ENCODE measurements at places on chromosomes 3 and 15.

- no peak for DNase-seq
These were observed 1.8 kb downstream of the STAG1 start for GRCh38 chr3:136750209-136750896.

DNA sequence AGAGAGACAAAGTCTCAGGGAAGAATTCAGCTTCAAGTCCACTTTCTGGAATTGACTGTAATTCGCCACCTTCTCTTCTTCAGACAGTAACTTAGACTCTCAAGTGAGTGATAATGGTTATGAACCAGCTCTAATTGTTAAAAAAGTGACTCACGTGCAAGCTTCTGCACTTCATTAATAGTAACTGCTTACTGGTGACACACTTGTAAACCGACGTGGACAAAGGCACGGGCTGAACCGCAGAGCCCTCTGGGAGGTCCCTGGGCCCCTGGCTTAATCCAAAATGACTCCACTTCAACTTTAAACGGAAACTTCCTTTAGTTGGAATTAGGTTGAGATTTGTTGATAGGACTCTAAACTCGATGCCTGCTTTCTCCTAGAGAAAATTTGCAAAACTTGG is 17.0 kb downstream of the MUC4 start:
- DNase-seq = no peak

GRCh38 chr3:195139876-195140240 is 131.1 kb downstream of the XXYLT1 start:
- no peak for DNase-seq

- no peak for DNase-seq
These were observed 63.7 kb upstream of the FOXB1 start for GRCh38 chr15:59940456-59940855.

DNA sequence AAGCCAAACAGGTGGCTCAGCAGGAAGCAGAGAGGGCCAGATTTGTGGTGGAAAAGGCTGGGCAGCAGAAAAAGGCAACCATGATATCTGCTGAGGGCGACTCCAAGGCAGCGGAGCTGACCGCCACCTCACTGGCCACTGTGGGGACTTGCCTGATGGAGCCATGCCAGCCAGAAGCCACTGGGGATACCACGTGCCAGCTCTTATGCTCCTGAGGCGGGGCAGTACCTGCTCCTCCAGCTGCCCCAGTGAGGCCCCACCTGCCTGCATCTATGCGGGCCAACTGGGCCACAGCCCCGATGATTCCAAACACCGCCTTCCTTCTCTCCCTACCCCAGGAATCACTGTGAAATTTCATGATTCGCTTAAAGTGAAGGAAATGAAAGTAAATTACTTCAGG is 22.9 kb upstream of the ARIH1 start:
- DNase-seq = no peak

GRCh38 chr3:169999433-169999832 is 32.8 kb downstream of the SEC62 start:
- no peak for DNase-seq

DNA sequence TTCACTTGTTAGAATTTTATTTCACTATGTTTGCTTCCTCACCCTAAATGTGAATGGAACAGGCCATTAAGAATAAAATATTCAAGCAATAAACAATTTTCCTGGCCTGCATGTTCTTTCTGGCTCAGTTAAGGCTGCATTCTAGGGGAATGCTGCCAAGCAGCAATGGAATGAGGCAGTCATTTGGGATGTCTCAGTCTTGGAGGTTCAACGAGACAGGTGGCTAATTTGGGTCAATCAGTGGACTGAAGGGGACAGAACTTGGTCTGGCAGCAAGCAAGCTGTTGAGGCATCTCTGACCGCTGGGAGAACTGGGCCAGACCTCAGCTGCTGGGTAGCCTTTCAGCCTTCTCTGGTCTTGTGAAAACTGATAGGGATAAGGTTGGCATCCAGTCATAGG is 241.6 kb downstream of the NLGN1 start:
- no peak for DNase-seq

DNA sequence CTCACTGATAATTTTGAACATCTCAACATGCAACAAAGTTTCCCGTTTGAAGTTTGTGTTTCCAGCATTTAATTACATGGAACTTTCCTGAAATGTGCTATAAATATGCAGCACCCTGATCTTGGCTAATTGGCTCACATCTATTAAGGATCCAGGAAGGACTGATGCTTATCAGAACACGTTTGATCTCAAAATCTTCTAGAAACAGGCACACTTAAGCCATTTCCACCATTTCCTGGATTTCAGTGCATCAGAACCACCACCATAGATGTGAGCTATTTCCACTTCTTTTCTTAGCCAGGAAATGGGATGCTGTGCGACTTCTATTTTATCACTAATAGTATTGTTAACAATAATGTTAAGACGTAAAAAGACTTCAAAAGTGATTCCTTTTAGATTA is 228.9 kb downstream of the FEZF2 start:
- DNase-seq = no peak

- no peak for DNase-seq
These were observed 24.1 kb downstream of the EAF1 start for GRCh38 chr3:15451216-15452113.

DNA sequence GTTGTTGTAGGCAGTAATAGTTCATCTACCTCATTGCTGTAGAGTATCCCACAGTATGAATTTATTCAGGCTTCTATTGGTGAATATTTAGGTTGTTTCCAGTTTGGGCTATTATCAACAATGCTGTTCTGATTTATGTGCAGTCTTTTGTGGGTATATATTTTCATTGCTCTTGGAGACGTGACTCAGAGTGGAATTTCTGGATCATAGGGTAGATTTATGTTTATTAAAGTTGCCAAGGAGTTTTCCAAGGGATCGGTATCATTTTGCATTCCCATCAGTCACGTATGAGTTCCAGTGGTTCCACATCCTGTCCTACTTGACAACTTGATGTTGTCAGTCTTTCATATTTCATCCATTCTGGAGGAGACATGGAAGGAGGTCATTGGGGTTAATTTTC is 8.4 kb upstream of the HRH1 start:
- no peak for DNase-seq

DNA sequence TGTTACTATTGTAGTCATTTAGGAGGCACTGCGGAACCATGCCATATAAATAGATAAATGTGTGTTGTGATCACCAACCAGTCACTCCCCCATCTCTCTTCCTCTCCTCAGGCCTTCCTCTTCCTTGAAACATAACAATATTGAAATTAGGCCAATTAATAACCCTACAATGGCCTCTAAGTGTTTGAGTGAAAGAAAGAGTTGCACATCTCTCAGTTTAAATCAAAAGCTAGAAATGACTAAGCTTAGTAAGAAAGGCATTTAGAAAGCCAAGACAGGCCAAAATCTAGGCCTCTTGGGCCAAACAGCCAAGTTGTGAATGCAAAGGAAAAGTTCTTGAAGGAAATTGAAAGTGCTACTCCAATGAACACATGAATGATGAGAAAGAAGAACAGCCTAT is 8.1 kb upstream of the DNASE1L3 start:
- DNase-seq = no peak

DNA sequence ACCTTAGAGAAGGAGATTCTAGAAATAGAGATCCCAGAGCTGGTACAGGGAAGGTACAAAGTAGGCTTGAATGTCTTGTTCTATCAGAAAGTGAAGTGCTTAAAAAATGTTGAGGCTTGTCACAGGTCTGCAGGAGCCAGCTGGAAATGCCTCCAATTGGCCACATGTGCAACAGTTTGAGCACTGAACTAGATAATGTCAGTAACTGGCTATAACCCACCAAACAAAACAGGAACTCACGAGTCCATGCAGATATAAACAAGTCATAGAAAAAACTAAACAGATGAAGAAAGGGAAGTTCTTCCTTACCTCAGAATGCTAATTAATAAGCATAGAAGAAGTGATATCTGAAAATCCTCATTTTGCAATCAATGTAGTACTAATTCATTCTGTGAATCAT is 11.9 kb upstream of the TF start:
- DNase-seq = no peak

- DNase-seq = no peak
These were observed 112.7 kb downstream of the SYNPR start for GRCh38 chr3:63390710-63391230.

DNA sequence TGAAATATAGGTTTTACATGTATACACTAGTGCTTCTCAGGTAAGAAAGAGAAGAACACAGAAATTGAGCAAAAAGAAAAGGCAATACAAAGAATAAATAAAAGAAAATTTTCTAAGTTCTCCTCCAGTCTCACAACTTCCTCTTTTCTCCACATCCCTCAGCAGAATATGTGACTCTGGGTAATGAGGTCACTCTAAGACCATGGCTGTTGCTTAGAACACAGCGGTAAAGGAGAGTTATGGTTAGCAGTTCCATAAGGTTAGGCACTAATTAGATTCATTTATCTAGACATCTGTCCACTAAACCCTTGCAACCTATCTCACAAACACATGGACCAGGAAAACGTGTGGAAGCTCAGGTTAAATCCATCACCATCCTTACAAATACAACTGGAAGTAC is 47.9 kb downstream of the IGSF11 start:
- no peak for DNase-seq

DNA sequence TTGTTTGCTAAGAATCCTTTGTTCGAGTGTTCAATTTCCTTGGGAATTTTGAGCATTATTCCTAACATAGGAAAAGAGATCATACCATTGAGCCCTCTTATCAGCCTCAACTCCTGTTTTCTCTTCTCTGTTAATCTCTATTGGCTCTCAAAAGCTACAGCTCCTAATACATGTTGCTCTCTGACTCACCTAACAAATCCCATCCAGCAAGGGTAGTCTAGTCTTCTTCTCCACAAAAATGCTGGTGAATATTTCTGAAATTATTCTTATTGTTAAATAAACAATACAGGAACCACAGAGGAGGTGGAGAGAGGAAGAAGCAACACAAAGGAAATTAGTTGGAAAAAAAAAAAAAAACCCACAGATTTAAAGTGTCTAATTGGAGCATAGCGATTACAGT is 325.8 kb upstream of the NAALADL2 start:
- no peak for DNase-seq

GRCh38 chr3:107796791-107797190 is 274.0 kb downstream of the BBX start:
- DNase-seq = no peak

DNA sequence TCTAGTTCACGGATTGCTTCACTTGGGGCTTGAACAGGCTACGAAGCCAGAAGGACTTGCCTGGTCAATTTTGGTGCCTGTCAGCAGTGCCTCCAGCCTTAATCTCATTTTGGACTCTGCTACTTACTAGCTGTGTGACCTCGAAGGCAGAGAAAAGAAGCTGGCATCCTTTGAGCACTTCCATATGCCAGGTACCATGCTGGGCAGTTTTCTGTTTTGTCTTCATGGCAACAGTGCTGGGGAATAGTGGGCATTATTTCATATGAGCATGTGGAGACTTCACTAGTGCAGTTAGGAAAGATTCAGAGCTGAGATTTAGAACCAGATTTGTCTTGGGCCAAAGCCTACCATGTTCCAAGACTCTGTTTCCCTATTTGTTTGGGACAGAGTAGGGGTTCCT is 92.2 kb downstream of the LRTM1 start:
- no peak for DNase-seq

DNA sequence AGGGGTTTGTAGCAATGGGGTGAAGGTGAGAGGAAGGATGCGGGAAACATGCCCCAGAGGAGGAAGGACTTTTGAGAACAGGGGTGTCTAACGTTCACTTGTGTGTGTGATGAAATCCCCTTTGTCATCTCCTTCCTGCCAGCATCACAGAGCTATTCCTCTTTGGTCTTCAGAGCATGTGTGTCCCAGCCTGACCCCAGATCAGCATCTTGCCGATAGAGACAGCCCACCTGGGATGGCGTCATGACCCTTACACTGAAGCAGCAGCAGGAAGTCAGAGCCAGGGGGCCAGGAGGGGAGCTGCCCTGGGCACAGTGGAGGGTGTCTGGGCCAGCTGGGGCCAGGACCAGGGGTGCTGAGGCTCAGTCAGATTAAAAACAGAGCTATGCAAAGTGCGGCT is 29.9 kb upstream of the GRIP2 start:
- DNase-seq = no peak
